ENCODE measurements at places on chromosomes 11 and 22.

GRCh38 chr22:36948273-36949225 is 35.1 kb downstream of the CSF2RB start:
- DNase-seq, result no peak

DNA sequence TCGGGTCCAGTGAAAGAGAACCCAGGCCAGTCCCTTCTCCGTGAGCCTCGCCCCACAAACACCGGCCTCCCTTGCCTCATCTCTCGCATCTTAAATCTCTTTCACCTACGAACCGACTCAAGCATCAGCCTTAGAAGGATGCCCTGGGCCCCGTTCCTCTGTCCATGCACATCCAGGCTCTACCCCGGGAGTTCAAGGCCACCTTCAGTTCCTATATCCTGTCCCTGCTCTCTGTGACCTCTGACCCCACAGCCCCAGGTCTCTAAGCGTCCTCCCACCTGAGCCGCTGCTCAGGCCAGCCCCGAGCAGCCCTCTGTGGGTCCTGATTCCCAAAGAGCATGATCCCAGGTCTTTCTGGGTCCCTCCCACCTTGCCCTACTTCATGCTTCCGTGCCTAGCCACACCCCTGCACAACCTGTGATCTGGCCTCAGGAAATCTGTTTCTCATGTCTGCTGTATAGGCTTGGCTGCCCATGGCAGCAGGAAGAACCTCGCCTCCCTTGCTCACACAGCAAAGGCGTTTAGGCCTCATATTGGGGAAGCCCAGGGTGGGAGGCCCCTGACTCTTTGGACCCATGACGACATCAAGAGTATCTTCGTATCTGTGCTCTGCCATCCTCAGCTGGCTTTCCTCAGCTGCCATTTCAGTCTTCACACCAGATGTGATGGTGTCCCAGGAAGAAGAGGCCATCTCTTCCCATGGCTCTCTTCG is 77.5 kb upstream of the SEPTIN5 start:
- DNase-seq, result no peak

DNA sequence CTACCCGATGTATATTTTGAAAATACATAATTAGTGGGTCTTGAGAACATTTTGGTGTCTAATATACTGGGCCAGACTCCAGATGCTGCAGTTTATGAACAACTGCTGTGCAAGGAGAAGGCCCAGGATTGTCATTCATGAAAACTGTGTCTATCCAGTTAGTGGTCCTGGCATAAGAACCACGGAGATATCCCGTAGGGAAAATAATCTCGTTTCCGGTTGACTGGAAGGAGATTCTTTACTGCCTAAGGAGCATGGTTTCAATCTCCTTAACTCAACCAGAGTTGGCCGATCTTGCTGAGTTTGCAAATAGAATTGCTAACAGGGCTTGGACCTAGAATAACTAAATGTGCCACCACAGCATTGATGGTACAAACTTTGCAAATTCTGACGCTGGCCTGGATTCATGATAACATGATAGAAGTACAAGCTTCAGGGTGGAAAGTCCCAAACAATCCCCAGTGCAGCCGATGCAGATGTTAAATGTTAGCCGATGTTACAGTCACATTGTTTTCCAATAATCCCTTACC is 4.6 kb upstream of the RTCB start:
- DNase-seq, result no peak

DNA sequence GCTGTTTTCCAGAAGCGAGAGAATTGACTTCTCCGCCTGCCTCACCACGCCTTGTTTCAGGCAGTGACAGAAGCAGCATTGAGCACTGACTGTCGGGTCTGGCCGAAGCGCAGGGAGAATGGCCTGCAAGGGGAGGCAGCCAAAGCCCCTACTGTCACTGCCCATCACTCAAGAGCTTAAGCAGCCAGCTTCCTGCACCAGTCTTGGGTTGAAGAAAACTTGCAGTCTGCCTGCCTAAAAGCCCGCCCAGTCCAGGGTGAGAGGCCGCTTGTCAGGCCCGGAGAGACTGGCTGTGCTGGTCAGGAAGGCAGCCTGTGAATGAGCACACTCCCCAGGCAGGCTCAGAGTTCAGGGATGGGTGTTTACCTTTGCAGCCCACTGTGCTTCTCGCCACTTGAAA is 108.3 kb downstream of the PKNOX2 start:
- DNase-seq, result no peak

DNA sequence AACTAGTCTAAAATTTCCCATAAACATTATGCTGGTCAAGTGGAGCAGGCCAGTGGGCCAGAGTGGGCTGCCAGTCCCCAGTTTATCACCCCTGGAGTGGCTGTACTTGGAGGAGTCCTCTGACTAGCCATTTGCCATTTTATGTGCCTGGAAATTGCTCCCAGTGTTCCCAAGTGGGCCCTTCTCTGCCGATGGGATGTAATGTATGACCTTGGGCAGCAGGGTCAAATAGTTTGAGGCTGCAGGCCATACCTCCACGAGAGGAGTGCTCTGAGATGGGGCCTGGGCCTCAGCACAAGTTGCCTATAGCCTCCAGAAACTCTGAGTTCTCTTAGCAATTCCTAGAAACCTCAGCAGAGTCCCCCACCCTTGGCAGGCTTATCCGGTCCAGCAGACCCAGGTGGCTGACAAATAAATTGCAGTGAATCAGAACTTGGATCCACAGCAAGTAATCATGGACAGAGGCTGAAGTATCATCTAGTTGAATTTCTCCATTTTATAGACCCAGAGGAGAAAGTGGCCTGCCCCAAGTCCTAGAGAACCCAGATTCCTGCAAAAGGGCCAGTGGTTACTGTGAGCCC is 17.8 kb upstream of the PATZ1 start:
- DNase-seq, result no peak

DNA sequence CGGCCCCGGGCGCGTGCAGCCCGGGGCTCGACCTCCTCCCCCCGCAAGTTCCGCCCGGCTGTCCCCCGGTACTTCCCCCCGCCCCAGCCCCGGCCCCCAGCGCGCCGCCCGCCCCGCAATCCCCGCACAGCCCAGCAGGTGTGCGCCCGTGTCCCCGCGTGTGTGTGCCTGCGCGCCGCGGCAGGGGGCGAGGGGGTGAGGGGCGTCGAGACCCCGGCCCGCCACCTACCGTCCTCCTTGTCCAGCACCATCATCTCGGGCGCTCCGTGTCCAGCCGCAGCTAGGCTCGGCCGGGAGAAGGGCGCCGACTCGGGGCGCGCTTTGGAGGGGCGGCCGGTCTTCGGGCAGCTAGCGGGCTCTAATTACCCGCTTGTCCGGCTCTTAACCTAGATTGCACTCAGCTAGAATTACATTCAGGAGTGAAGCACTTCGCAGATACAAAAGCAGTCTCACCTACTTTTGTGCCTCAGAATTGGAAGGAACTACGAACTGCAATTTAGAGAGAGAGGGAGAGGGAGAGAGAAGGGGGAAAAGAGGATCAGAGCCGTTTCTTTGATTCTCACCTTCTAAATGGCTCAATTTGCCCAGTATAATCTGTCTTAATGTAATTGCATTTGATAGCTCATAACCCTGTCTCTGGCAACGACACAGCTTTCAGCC is 439 bp downstream of the LMO1 start:
- DNase-seq, result no peak

- no peak for DNase-seq
Measured at GRCh38 chr11:22458161-22458560, 120.0 kb downstream of the SLC17A6 start.

GRCh38 chr22:17921871-17922821 is 102.2 kb downstream of the MICAL3 start:
- DNase-seq, result no peak

DNA sequence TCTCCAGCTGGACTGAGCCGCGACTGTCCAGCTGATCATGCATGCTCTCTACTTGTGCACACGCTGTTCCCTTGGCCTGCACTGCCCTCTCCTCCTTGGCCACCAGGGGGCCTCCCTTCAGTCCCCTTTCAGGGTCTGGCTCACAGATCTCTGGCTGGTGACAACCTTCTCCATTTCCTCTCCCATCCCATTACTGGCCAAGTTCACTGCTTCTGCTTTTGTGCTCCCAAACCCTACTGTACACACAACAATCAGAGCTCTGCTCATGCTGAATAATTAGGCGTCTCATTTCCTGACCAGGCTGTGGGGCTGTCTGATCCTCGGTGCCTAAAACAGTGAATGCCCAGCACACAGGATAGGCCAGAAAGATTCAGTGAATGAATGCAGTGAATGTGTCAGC is 224.0 kb upstream of the NARS2 start:
- DNase-seq, result peak; percentile 31

DNA sequence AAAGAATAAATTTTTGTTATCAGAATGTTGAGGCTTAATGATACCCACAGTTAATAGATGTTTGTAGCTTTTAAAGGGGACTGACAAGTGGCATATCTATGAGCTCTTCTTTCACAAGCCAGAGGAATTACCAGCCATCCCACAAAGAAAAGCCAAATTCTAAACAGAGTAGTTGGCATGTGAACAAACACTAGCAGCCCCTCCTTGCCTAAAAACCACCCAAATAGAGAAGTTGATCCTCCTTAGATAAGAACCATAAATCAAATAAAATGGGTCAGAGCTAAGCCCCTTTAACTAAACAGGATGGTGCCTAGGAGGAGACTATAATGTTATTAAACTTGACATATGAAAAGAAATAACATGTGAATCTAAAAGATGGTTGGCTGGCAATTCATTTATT is 11.4 kb downstream of the LPXN start:
- no peak for DNase-seq

- no peak for DNase-seq
Measured at GRCh38 chr22:37732699-37733607, 36.1 kb downstream of the TRIOBP start.

GRCh38 chr11:124724979-124725718 is 14.6 kb upstream of the NRGN start:
- DNase-seq, result peak; percentile 77

DNA sequence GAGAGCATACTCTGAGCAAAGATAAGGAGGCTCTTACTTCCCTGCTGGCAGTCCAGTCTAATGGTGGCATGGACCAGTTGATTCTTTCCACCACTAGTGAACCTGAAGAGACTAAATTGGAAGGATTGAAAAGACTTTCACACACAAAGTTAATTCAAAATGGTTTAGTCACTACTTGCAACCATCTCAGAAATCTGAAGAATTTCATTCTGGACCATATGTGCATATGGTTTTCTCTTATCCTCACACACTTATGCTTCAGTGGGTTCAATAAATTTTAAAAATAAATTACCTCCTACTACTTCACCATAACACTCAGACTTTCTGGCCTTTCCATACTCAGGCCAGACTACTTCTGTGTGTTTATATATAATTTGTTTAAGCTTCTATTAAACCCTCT is 44.7 kb downstream of the CADM1 start:
- no peak for DNase-seq

DNA sequence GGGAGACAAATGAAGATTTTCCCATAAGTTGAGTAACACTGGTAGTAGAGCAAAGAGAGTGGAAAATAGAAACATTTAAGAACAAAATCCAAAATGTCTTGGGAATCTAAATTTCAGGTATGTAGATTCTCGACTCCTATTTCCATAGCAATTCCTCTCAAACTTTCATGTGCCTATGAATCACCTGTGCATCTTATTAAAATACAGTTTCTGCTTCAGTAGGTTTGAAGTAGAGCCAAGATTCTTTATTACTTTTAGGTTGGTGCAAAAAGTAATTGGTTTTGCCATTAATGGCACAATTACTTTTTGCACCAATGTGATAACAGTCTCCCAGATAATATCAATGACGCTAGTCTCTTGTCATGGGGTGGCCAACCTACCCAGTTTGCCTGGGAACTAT is 115.3 kb upstream of the SLC5A12 start:
- no peak for DNase-seq

- DNase-seq, result no peak
Measured at GRCh38 chr22:19728836-19729235, 5.5 kb downstream of the GP1BB start.
